ENCODE measurements at places on chromosomes 3 and 15. TPM values are rescaled to one million over a fixed set of nuclear protein-coding genes. Genes with fewer than 3 reads are reported as not detected.

The MED12L gene
- total RNA-seq, result 5.0 TPM

The GPR160 gene
- 1.4 TPM for total RNA-seq

The RLBP1 gene
- total RNA-seq, result not detected

The CYP1A2 gene
- not detected for total RNA-seq

The ADAMTS9 gene
- total RNA-seq, result 7.5 TPM

The CHDH gene
- total RNA-seq, result 0.22 TPM

The LMAN1L gene
- total RNA-seq, result 0.32 TPM

The HTD2 gene
- total RNA-seq, result 7.7 TPM

The RASGRP1 gene
- 0.50 TPM for total RNA-seq

The CSTA gene
- total RNA-seq, result 0.55 TPM

The LRRC3B gene
- 1.6 TPM for total RNA-seq

The CD96 gene
- 1.0 TPM for total RNA-seq

The OSTN gene
- not detected for total RNA-seq

The RIOX2 gene
- 17.3 TPM for total RNA-seq

The C3orf70 gene
- 5.7 TPM for total RNA-seq

The GOLGA8S gene
- 0.14 TPM for total RNA-seq

DNA sequence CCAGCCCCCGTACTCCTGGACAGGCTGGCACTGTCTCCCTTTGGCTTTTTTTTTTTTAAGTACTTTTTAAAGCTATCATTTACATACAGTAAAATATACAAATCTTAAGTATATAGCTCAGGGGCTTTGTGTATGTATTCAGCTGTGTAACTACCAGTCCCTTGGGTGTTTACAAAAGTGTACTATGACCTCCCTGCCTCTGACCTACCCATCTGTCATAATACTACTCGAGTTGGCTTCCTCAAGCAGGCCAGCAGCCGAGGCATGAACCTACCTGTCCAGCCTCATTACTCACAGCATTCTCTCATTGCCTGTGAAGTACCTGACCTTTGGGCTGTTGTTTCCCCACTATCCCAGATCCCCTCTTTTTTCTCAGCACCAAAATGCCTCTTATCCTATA is 33.2 kb downstream of the ABHD2 start:
- no peak for DNase-seq

GRCh38 chr3:123138839-123139444 is 62.8 kb upstream of the SEC22A start:
- no peak for DNase-seq

DNA sequence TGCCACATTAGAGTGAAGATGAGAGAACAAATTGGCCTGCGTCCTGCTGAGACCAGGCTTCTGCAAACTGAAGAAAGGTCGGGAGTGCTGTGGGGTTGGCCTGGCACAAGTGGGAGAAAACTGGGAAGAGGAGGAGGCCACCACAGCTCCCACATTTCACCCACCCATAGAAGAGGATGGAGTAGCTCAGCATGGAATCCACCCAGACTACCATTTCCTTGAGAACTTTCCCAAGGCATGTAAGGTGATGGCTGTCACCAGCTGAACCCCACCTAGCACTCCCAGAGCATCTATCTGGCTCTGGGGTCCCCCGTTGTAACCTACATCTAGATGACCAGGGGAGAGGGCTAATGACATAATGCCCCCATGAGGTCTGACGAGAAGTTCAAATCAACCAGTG is 120.4 kb upstream of the TRIM42 start:
- no peak for DNase-seq

GRCh38 chr15:42385980-42386700 is 26.8 kb downstream of the CAPN3 start:
- no peak for DNase-seq

GRCh38 chr3:58704745-58705144 is 38.2 kb upstream of the FAM3D start:
- no peak for DNase-seq

- DNase-seq, result no peak
These were observed 6.1 kb downstream of the OR5H15 start for GRCh38 chr3:98172621-98173020.

GRCh38 chr15:23095796-23096195 is 40.8 kb downstream of the GOLGA6L1 start:
- no peak for DNase-seq

DNA sequence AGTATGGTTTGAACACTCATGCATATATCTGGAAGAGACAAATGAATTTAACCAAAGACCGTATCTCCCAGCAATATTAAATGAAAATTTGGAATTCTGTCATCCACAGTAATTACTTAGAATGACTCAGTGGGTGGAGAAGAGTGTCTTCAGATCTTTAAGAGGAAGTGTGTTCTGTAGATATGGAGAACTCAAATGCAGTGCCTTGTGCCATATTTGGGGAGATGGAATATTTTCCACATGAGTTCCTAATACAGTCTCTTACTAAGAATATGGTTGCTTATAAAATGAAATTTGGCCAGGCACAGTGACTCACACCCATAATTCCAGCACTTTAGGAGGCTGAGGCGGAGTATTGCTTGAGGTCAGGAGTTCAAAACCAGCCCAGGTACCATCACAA is 40.5 kb downstream of the ANO10 start:
- DNase-seq, result peak; percentile 25

GRCh38 chr3:170689296-170689829 is 103.5 kb upstream of the SLC7A14 start:
- peak; percentile 91 for DNase-seq

GRCh38 chr3:49377483-49377882 is 19.3 kb upstream of the GPX1 start:
- DNase-seq, result peak; percentile 87

DNA sequence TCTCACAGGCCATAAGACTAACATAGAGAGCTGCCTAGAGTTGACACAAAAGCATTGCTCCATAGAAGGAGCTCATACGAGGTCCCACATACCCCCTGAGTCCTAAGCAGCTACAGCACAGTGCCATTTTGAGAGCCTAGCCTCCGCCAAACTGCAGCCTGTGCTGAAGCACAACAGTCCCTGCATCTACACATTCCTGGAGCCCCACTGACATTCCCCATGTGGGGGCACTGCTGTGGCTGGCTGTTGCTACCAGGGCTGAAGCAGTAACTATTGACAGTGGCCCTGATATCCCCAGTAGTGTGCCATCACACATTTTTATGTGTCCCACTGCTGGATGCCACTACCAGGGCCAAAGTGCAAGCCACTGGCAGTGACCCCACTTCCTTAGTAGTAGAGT is 80.3 kb downstream of the CERS3 start:
- DNase-seq, result no peak

GRCh38 chr3:31639828-31640227 is 107.1 kb downstream of the STT3B start:
- no peak for DNase-seq

GRCh38 chr3:135181408-135181807 is 386.3 kb downstream of the EPHB1 start:
- DNase-seq, result no peak

- DNase-seq, result peak; percentile 43
These were observed 694 bp downstream of the ABTB1 start for GRCh38 chr3:127673191-127674100.
